ENCODE measurements at places on chromosomes 7 and 10.

DNA sequence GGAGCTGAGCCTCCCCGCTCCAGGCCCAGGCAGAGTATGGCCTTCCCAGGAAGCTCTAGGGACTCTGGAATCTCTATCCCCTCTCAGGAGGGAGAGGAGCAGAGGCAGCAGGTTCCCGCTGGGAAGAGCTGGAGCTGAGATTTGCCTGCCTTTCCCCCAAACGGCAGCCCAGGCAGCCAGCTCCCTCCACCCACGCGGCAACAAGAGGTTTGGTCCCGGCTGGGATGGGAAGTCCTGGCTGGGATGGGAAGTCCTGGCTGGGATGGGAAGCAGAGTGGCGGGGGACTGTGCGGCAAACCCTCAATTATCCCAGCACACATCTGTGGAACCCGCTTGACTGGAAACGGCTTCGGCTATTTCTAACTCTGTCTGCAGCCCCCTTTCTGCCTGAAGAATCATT, 223.0 kb downstream of the ELFN1 start:
- no peak for DNase-seq

DNA sequence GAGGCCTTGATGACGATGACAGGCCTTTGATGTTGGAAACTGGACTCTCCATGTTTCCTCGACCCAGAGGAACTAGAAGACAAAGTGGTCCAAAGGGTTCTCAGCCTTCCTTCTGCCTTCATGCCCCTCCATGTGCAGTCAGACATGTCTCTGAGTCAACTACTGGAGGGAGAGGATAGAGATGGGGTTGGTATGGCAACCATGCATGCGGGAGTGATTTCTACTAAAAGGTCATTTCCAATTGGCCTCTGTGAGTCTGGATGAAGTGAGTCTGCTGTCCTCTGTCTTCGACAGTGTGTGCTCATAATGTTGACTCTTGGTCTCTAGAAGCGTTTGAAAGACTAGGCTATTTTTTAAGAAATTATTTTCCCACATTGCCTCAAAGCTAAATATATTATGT, 29.2 kb downstream of the STK17A start:
- DNase-seq, result no peak

GRCh38 chr10:12022580-12023257, 19.9 kb downstream of the UPF2 start:
- DNase-seq, result no peak

- DNase-seq, result peak; percentile 33
These were observed 158.2 kb downstream of the ARHGAP12 start for GRCh38 chr10:31770307-31770902.

All from activated T-helper 1 cell treated with Interleukin-2 at 50 U/mL for 16 hours (primary cell).